CD8-positive, alpha-beta memory T cell (primary cell): ENCODE measurements at places on chromosomes 11 and 22. TPM values are rescaled to one million over a fixed set of nuclear protein-coding genes. Genes with fewer than 3 reads are reported as not detected.

The LRRC74B gene
- not detected for total RNA-seq

GRCh38 chr22:50169774-50170341, 673 bp upstream of the PANX2 start:
- DNase-seq = no peak

DNA sequence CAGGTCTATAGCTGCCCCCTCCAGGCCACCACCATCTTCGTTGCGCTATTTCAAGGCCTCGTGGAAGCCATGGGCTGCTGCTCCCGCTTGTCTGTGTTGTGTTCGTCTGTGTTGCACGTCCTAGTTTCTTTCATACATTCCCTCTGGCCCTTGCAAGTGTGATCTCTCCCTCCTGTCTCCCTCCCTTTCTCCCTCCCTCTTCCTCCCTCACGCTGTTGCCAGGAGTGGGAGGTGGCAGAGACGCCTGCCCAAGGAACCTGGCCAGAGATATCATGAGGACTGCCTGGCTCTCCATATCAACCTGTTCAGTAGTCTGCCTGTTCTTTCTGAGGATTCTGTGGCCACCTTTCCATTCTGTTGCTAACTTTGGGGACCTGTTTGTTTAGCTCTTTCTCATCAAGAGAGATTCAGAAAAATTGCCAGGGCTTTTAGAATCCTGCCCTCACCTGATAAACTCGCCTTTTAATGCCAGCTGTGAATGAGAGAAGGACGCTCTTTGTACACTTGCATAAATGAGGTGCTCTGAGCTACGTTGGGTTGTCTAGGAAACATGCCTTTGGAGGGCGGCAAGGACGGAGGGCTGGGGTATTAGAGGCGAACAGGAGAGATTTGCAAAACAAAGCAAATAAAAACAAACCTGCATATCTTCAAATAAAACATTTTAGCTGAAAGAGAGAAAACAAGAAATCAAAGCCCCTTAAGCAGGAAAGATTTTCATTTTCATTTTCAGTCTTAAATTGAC, 185.2 kb downstream of the TBC1D22A start:
- no peak for DNase-seq

- peak; percentile 80 for DNase-seq
Measured at GRCh38 chr22:26589845-26590736, at the start of gene TPST2. Gene TPST2, minus strand, starts transcription at chr22:26590132. Its CDS starts 48,502 bp downstream, at chr22:26541630.

DNA sequence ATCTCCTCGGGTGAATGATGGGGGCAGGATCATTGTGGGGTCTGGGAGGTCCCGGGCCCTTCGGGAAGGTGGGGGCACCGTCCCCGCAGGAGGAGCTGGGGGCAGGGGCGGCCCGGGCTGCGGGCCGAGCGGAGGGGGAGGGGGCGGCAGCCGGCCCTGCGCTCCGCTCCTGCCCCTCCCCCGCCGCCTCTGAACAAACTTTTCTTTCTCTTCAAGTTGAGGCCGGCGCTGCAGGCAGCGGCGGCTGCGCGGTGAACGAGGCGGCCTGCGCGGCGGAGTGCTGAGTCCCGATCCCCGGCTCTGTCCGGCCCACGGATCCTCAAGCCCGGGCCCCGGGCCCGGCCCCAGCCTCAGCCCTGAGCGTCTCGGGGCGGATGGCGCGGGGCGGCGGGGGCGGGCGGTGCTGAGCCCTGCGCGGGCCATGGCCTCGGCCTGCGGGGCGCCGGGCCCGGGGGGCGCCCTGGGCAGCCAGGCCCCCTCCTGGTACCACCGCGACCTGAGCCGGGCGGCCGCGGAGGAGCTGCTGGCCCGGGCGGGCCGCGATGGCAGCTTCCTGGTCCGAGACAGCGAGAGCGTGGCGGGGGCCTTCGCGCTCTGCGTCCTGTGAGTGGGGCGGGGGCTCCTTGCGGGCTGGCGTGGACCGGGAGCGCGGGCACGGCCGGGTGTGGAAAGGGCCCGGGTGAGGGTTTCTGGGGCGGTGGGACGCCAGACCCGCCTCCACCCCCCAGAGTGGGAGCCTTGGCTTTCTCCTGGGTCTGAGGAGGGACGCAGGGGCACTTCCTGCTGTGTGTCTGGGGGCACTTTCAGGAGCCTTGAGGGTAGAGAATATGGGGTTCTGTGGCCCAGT, at the start of gene INPPL1:
INPPL1 (plus strand) TSS at position 204 of the 847 bp plus-strand sequence; CDS start at position 422, 218 bp downstream.
- no peak for DNase-seq

DNA sequence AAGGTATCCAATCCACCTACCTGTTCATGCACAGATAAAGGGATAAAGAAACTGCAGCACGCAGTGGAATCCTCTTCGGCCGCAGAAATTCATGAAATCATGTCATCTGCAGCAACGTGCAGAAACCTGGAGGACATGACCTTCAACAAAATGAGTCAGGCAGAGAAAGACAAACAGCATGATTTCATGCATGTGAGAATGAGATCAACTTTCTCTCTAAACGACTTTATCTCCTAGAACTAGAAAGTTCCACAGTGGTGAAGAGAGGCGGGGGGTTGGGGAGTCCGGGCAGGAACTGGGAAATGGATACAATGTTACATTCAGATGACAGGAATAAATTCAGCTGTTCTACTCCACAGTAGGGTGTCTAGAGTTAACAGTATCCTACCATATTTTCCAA, 9.9 kb downstream of the RGL4 start:
- no peak for DNase-seq
